HL-60 (cell line): ENCODE measurements at places on chromosomes 5 and 9.

DNA sequence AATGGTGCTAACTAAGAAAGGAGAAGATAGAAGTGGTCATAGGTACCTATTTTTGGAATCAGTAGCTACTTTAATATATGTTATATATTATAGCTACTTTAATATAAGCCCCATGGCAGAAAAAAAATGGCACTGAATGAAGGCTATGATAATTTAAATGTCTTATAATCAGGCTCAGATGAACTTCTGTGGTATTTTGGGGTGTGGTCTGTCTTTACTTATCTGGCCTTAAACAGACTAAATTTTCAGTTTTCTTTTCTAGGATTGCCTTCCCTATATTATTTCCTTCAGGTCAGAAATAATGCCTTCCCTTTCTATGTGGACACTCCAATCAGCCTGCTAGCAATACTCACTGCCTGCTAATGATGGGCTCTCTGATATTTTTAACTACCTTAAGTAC is 292.3 kb downstream of the SLF1 start:
- no peak for DNase-seq

DNA sequence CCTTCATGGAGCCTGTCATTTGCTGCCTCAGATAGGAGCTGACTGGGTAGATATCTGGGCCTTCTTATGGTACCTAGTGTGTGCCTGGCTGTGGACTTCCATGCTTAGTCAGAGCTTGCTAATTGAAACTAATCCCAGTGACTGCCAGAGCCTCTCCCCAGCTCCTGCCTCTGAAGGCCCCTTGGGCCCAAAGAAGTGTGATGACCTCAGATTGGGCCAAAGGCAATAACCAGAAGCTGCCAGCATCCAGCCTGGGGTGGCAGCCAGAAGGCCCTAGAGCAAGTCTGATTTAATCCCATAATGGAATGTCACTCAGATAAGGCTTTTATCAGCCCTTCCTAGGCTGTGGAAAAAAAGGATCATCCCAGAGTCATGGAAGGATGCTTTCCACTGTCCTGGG is 17.1 kb upstream of the CDC23 start:
- no peak for DNase-seq

- no peak for DNase-seq
These were observed 23.4 kb downstream of the LCP2 start for GRCh38 chr5:170273968-170274710.

- no peak for DNase-seq
These were observed 21.4 kb downstream of the GLRA1 start for GRCh38 chr5:151903243-151903653.

GRCh38 chr5:150731669-150732242 is 27.1 kb downstream of the DCTN4 start:
- DNase-seq: no peak

DNA sequence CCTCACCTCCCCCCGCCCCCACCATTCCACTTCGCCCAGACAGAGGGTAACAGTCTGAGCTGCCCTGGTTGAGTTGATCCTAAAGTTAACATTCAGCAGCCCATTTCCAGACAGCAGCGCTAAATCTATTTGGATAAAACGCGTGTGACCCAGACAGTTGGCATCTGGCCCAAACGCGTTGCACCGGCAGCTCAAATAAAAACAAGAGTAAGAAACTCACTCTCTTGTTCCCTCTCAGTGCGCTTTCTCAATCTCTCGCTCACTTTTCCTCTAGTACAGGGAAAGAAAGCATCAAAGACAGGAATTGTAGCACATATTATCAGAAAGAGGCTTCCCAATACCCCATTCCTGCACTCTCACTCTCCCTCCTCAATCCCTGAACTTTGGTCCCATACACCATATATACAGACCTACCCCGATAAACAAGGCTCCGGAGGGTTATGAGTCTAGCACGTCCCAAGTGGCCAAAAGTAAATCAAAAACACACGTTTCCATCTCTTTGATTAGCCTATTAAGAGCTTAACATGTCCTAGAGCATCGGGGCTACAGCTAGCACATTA is 1.3 kb downstream of the ADAMTS6 start:
- DNase-seq: no peak
